M059J (cell line): ENCODE measurements at places on chromosomes 7 and 10. TPM values are rescaled to one million over a fixed set of nuclear protein-coding genes. Genes with fewer than 3 reads are reported as not detected.
A peak's percentile ranks its signal among the peaks of the same experiment; 100 is the strongest.

Gene CALCR
- not detected in 2 replicates for total RNA-seq

Gene AKR1C8
- not detected in 2 replicates for total RNA-seq

Gene H2BK1
- not detected in 2 replicates for total RNA-seq

Gene CALN1
- not detected in 2 replicates for total RNA-seq

Gene DDC
- not detected in 2 replicates for total RNA-seq

Gene UTF1
- total RNA-seq, result not detected in 2 replicates

DNA sequence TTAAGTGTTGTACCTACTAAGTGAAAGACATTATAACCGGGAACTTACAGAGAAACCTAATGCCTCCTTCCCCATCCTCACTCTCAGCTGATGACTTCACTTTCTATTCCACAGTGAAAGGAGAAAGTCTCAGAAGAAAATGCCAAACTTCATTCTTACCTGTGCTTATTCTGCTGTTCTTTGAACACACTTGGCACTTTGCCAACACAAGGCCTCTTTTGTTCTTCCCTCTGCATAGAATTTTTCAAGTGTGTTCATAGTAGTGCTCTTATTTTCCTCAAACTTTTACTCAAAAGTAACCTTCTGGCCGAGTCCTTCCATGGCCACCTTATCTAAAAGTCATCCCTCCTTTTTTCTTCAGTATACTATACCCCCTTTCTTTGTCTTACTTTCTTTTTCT lies 59.4 kb upstream of the ETV1 start:
- no peak for DNase-seq

DNA sequence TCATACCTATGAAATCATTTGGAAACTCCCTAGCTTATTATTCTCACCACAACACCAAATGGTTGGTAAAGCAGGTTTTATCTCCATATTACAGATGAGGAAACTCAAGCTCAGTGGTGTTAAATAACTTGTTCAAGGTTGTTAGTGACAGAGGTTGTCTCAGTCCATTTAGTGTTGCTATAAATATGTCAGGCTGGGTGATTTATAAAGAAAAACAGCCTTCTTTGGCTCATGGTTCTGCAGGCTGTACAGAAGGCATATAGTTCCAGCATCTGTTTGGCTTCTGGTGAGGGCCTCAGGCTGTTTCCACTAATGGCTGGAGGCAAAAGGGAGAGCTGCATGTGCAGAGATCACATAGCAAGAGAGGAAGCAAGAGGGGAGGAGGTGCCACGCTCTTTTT lies 96.6 kb downstream of the ZNF438 start:
- DNase-seq, result no peak

GRCh38 chr7:157991351-157991750 lies 596.3 kb downstream of the PTPRN2 start:
- no peak for DNase-seq

GRCh38 chr10:122124342-122124741 lies 135.4 kb downstream of the TACC2 start:
- DNase-seq, result no peak

GRCh38 chr7:84187087-84187805 lies 7.3 kb downstream of the SEMA3A start:
- peak; percentile 21 for DNase-seq

- DNase-seq, result no peak
Measured at GRCh38 chr10:23069019-23069815, 26.2 kb upstream of the MSRB2 start.

DNA sequence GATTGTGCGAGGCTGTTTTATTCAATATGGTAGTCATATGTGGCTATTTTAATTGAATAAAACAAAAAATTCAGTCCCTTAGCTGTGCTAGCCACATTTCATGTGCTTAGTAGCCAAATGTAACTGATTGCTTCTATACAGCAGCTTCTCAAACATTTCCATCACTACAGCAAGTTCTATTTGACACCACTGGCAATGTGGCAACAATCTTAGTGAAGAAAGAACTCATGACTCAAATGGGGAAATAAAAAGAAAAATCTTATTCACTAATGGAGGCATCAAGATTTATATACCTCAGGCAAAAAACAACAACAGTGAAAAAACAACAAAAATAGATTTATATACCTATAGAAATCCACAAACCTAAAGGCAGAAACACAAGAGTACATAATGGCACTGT lies 17.9 kb downstream of the SEM1 start:
- DNase-seq, result no peak

- DNase-seq, result peak; percentile 45
Measured at GRCh38 chr7:131945313-131945911, 389.0 kb upstream of the PODXL start.

DNA sequence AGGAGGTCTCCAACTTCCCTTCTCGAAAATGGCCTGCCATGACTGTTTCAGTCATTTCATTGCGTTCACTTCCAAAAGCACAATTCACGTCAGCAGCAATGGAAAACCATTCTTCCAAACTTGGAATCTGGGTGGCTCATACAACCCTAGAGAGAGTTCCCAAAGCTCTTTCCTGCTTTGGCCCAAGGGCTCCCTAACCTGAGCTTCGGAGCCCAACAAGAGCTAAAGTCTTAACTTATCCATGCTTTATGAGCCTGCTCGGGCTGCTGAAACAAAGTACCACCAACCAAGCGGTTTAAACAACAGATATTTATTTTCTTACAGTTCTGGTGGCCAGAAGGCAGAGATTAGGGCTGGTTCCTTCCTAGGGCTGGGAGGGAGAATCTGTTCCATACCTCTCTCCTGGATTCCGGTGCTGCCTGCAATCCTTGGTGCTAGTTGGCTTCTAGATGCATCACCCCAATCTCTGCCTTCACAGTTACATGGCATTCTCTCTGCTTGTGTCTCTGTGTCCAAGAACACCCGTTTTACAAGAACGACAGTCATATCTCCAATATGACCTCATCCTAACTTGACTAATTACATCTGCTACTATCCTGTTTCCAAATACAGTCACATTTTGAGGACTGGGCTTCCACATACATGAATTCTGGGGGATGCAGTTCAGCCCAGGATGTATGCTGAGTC lies 33.5 kb downstream of the CAMK2B start:
- DNase-seq, result no peak

- DNase-seq, result no peak
Measured at GRCh38 chr10:17580885-17581284, 36.3 kb downstream of the HACD1 start.

GRCh38 chr10:47060993-47061500 lies 149.8 kb downstream of the PTPN20 start:
- no peak for DNase-seq
